ENCODE measurements at places on chromosomes 5 and 9.

DNA sequence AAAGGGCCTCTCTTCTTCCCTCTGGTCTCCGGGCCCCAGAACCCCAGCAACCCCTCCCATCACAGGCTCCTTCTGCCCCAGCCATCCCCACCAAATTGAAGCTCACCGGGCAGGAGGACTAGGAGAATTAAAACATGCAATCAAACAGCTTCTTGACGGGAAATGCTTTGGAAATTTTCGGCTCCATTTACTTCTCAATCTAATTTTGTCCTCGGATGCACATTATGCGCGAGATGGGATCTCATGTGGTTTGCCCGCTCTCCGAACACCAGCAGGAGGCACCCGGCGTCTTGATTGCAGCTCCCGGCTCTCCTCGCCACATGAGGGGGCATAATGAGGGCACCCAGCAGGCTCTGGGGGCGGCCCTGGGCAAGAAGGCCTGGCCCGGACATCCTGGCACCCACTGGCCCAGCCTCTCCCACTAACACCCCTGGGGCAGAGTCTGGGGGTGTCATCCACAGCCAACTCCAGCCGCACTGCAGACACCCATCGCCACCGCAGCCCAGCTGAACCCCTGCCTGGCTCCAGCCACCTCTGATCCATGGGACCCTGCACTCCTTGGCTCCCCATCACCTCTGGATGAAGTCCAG is 135.5 kb downstream of the PAX5 start:
- no peak for DNase-seq

DNA sequence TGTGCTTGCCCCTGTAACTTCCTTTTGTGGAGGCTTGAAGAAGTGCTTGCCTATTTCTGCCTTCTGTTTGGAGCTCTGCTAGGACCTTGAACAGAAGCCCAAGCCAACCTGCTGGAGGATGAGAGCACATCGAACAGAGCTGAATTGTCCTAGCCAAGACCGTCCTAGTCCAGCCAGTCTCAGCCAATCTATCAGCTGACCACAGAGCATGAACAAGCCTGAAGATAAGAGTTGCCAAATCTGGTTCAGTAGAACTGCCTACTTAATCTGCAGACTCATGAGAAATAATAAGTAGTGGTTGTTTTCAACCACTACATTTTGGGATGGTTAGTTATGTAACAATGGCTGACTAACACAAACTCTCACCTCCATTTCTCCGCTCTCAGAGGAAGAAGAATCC is 4.4 kb upstream of the SNX2 start:
- DNase-seq = no peak

DNA sequence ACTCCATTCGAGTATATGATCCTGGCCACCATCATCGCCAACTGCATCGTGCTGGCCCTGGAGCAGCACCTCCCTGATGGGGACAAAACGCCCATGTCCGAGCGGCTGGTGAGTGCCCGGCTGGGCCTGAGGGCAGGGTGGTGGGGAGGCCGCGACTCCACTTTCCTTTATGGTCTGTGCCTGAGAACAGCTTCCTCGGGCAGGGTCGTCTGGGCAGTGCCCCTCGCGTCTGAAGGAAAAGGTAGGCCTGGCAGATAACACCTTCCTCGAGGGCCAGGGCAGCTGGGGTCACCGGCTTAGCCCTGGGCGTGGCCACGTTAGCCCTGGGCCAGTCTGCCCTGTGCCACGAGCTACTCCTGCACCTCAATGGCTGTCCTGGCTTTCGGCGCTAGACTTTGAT is 1.5 kb downstream of the CACNA1B start:
- DNase-seq = no peak

DNA sequence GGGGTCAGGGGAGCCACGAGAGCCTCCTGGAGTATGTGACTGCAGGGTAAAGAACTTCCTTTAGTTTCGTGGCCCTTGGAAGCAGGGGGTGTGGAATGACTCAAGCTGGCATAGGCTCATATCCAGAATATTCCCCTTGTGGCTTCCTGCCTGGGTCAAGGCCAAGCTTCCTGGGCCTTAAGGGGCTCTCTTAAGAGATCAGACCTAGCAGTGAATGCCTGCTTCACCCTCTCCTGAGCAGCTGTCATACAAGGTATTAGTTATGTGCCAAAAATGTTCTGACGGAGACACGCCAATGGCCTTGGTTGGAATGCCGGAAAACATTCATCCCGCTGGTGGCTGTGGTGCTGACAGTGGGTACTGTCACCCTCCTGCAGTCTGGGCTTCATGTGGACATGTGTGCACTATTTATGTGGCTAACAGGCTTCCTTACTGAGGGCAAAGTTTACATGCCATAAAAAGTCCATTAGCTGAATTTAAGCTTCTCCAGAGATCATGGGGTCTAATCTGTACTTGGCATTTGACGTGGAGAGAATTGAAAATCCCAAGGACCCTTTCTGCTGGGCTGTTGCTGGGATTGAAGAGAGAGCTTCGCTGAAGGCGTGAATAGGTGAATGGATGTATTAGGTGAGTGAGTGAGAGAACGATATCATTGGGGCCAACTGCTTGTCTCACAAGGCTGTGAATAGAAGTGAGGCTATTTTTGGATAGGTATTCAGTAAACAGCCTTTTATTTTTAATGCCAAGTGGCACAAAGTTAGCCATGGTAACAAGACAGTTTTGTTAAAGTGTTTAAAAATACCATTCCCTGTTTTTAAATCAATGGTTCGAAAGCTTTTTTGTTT is 156.8 kb downstream of the MACROH2A1 start:
- DNase-seq = no peak

DNA sequence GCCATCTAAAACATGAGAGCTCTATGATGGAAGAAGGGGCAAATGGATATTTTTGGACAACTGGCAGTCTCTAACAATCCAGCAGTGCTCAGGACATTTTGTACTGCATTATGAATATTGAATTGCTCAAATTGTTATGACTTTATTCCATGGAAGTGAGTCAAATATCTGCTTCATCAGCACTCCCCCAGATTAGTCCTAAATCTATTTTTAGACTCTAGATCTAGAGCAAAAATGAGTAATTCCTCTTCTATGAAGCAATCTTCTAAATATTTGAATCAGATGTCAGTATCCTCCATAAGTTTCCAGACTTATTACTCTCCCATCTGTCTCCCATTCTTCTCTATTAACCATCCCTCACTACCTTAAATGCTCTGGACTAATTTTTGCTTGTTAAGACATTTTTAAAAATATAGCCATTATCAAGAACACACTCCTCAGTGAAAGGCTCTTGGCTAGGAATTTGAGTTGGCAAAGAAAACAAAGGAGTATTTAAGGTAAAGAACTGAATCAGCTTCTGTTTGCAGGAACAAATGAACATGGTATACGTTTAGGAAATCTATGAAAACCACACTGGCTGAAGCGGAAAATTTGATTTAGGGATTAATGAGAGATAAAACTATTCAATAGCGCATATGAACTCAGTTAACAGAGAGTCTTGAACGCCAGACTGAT is 300.9 kb downstream of the MCTP1 start:
- no peak for DNase-seq

GRCh38 chr9:78486661-78487060 is 189.7 kb downstream of the PSAT1 start:
- no peak for DNase-seq

DNA sequence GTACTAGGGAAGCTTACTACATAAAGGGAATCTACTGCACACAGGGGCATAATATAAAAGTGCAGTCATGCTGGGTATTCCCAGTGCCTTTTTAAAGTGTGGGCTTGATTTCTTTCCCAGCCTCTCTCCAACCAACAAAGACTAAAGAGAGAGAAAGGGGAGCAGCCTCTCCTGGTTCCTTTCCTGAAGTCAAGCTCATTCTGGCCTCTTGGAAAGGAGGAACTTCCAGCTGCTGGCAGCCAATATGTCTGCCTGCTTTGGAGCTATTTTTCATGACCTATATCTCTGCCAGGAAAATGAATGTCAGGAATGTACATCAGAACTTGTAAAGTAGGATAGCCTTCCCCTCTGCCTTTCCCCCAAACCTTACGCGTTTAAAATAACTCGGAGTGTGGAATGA is 57.1 kb downstream of the RAB3C start:
- no peak for DNase-seq

DNA sequence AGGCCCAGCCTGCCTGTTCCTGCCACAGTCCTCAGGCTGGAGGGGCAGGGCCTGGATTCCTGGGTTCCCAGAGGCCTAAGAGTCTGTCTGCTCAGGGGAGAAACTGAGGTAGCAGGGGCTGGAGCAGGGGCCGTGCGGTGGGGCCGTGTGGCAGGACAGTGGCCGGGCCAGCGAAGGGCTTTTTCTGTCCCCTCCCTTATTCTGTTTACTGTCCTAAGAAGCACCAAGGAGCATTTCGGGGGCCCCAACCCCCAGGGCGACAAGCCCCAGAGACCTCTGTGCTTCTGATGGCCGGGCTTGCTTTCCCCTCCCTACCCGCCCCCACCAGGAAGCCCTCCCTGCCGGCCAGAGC is 6.8 kb upstream of the ASB6 start:
- DNase-seq = no peak

DNA sequence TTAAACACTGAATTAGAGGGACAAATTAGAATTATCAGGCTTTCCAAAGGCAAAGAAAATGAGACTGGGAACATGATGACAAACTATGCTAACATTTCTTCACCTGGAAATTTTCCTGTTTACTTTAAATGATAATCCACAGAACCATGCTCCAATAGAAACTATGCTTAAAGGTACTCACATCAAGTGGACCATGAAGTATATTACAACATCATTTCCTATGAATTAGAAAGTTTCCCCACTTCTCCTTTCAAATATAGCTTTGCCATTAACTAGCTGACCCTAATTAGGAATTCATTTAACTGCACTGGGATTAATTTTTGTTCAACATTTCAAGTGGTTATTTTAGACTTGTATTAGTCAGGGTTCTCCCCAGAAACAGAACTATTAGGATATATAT is 81.4 kb downstream of the DTWD2 start:
- DNase-seq = no peak

- DNase-seq = no peak
These were observed 42.7 kb upstream of the AKNA start for GRCh38 chr9:114430457-114430856.

- DNase-seq = no peak
These were observed at the start of gene BSPRY for GRCh38 chr9:113349445-113350094. Gene BSPRY (plus strand): TSS chr9:113349541. CDS start chr9:113349580, 39 bp downstream.

DNA sequence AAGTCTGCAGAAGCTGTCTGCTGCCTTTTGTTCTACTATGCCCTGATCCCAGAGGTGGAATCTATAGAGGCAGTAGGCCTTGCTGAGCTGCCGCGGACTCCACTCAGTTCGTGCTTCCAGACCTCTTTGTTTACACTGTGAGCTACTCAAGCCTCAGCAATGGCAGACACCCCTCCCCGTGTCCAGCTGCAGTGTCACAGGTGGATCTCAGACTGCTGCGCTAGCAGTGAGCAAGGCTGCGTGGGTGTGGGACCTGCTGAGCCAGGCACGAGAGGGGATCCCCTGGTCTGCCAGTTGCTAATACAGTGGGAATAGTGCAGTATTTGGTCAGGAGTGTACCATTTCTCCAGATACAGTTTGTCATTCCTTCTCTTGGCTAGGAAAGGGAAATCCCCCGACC is 99.6 kb downstream of the SLCO4C1 start:
- DNase-seq = no peak

- DNase-seq = no peak
These were observed 124.6 kb downstream of the PAM start for GRCh38 chr5:102879741-102880140.

- no peak for DNase-seq
These were observed 122.8 kb upstream of the TBC1D2 start for GRCh38 chr9:98378206-98378780.

GRCh38 chr5:33507426-33507825 is 66.7 kb downstream of the TARS1 start:
- DNase-seq = no peak

DNA sequence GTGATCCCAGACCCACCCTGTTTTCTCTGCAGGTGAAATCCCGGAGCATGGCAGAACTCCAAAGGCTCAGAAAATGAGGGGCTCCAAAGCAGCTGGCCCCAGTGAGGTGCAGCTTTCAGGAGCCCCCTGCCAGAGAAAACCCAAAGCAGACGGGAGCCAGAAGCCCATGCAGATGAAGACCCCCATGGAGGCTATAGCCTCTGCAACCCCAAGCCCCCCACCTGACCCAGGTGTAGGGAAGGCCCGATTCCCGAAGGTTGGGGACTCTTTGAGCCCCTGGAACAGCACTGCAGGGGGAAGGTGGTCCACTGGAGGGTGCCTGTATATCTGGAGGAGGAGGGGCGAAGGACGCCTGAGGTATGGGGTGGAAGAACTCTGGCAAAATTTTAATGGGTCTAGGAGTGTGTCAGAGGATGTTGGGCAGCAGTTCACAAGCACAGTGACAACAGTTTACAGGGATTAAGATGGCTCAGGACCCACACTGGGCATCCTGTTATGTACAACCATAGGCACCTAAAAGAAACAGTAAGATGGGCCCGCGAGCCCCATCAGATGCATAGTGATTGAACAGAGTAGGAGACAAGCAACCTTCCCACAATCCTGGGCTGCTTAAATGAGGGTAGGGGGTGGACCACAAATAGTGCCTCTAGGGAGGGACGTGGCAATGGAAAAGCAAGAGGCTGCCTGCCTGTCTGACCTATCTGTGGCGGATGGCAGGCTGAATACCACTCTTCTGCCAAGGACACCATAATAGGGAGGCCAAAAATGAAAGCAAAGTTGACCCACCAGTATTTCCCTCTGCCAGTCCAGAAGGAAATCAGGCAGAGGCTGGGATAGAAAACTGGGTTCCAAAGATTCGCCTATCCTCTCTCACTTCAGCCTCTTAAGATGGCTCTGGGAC is 16.4 kb upstream of the ANXA6 start:
- no peak for DNase-seq

DNA sequence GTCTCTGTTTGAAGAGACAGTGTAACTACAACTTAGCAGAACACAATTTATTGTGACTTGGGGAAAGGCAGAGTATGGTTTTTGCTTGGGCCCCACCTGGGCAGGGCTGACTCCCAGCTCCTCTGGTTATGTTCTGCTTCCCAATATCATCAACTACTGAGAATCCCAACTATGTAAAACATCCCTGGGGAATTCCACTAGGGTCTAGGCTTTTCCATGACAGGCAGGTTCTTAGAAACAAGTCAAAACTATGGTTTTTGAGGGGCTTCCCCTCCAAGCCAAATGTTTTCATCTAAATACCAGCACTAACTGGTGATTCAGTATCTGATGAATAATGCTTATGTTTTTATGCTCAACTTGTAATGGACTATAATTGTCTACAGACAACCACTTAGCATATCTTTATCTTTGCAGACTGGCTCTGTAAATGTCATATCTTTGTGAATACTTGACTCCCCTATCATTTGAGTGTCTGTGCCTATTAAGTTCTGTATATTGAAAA is 409.5 kb downstream of the PDE4D start:
- DNase-seq = no peak

DNA sequence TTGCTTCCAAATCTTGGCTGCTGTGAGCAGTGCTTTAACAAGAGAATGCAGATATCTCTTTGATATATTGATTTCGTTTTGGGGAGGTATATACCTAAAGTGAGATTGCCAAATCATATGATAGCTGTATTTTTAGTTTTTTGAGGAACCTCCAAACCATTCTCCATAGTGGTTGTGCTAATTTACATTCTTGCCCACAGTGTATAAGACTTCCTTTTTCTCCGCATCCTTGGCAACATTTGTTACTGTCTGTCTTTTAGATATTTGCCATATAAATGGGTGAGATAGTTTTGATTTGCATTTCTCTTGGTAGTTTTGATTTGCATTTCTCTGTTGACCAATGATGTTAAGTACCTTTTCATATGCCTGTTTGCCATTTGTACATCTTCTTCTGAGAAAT is 10.0 kb upstream of the PLK2 start:
- no peak for DNase-seq

GRCh38 chr9:95104581-95104960 is 212.9 kb downstream of the FANCC start:
- DNase-seq = no peak
